ENCODE measurements at places on chromosomes 2 and 18.

DNA sequence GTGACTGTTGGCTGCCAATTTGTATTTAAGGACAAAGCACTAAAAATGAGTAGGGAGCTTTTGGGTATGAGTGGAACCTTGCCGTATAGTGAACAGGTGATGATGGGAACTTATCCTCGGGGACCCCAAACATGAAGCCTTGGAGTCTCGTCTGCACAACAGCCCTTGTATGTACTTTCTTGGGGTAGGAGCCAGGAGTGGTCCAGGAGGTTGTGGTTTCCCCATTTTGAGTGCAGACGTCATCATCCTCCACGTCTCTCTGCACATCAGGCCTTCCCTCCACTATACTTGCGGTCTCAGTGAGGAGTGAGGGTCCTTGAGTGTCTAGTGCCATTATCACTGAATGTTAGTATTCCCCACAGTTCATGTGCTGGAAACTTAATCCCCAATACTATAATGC lies 101.5 kb upstream of the HS6ST1 start:
- DNase-seq = no peak

DNA sequence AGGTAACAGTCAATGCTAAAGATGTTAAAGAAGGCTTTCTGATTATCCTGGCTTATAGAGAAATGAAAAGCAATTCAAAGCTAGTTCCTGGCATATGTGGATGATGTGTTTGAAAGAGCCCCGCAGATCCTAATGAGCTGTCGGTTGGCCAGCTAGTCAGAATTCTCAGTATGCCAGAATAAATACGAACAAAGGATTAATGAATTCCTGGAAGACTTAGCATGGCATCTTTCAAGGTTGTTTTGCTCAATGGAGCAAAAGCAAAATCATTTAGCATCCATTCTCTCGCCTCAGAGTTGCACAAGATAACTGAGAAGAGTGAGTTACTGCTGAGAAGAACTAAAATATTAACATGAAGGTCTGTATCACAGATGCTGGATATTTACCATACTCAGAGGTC lies 307.6 kb downstream of the RIT2 start:
- no peak for DNase-seq

- DNase-seq = no peak
Measured at GRCh38 chr18:72444111-72444797, 99.9 kb downstream of the CBLN2 start.

GRCh38 chr2:63842149-63843061 lies 709 bp downstream of the UGP2 start:
- DNase-seq = no peak

DNA sequence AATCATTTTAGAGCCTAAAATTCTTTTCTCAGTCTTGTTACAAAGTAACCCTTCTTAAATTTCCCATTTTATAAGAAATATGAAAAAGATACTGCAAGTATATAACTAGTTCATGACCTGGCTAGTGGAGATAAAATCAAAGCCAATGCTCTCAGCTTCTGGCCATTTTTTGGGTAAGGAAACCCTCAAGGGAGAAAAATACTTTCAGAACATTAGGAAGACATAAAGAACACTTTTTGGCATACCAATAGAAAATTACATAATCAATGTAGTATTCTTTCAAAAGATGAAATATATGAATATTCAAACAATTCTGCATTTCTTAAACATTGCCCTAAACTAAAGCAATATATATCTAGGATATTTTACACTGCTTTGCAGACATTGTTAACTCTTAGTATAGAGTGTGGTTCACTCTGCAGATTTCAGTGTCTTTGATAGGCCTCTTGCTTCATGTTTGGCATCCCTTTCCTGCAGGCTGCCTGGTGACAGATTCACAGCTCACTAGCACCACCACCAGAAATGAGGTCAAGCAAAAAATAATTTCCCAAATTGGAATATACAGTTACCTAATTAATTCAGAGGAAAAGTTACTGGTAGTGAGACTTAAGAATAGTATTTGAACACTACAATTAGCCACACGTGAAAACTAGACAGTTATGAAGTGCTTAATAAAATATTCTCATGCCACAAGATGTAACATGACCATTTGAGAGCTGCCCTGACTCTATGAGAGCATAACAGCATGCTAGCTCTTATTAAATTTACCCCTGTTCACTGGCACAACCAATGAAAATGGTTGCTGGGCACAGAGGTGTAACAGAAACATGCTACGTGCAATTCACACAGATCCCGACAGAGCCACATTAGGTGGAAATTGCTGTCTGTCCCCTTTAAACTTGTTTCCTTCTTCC lies 36.0 kb downstream of the PAIP2B start:
- DNase-seq = no peak
